ENCODE measurements at places on chromosomes 13 and 19.

DNA sequence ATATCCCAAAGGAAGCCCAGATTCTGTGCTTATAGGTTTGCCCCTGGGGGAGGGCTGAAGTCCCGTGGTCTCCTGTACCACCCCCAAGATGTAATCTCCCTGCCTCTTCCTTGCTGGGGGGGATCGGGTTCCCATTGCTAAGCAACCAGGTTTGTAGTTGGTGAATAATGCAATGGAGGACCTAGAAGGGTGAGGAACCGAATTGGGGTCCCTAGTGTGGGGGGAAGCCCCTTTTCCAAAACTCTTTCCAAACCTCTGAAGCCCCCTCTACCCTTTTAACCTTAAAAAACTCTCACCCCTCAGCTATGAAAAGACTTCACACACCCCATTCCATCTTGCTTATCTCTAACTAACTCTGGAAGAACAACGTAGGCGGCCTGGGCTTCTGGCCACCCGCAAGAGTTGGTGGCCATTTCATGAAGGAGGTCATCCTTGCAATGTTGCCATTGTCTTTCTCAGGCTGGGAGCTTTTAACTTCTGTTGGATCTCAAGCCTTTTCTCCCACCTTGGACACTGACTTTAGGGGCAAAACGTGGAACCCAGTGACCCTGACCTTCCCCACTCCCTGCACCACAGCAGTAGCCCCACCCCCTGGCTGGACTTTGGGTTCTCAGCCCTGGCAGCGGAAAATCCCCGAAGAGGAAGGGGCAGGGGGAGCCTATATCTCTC lies 661 bp downstream of the PALM3 start:
- no peaks in the 10 kb centered on the region for H3K36me3 ChIP-seq
- H3K27ac ChIP-seq = no peak overlapping the region
- peaks cover 55% of the 10 kb centered on the region for H3K27me3 ChIP-seq
- no peak for ATAC-seq
- no peak overlapping the region for H3K4me3 ChIP-seq

DNA sequence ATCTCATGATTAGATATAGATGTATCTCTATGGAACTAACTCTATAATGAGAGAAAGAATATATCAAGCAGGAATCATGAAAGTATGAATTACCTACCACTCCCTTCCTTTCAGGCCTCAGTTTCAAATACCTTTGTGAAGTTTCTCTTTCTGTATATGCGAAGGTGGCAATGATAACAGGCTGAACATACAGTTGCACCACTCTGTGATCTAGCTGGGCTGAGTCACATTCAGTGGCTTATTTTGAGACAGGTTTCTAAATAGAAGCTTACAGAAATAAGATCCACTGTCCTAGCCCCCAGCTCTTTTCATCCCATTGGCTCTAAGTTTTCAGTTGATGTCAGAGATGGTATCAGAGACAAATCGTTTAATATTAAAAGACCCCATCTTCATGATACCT lies 662.0 kb downstream of the SLITRK1 start:
- no peaks in the 10 kb centered on the region for H3K4me1 ChIP-seq
- ATAC-seq = no peak
- H3K4me3 ChIP-seq = no peak overlapping the region
- H3K27ac ChIP-seq = no peak overlapping the region

- H3K27ac ChIP-seq = no peak overlapping the region
- H3K27me3 ChIP-seq = no peaks in the 10 kb centered on the region
- no peaks in the 10 kb centered on the region for H3K36me3 ChIP-seq
- H3K4me1 ChIP-seq = no peaks in the 10 kb centered on the region
Measured at GRCh38 chr13:59750860-59751259, 412.9 kb downstream of the DIAPH3 start.

- no peaks in the 10 kb centered on the region for H3K27me3 ChIP-seq
- peaks cover 12% of the 10 kb centered on the region for H3K4me1 ChIP-seq
- peak overlapping the region; percentile 36 for H3K27ac ChIP-seq
- no peak for ATAC-seq
Measured at GRCh38 chr13:100235311-100235901, 146.5 kb downstream of the PCCA start.

DNA sequence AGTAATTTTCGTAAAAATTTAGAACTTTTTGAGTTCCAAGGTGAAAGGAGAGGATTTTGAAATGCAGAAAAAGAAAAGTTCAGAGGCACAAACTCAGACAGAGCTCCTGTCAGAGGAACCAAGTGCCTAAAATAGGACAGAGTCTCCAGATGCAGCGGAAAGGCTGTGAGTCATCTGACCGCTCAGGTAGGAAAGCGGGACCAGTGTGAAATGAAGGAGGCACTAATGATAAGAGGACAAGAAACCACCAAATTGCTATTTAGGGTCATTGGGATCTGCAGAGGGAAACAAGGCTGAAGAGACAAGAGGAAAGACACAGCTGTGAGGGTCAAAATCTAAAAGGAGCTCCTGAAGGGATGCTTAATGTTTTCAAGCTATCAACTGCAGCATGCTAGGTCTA lies 34.9 kb downstream of the IRS2 start:
- H3K27ac ChIP-seq = no peak overlapping the region
- ATAC-seq = no peak
- no peak overlapping the region for H3K4me3 ChIP-seq
- no peaks in the 10 kb centered on the region for H3K4me1 ChIP-seq
- peaks cover 21% of the 10 kb centered on the region for H3K36me3 ChIP-seq

GRCh38 chr13:99540530-99540929 lies 39.3 kb downstream of the TM9SF2 start:
- H3K4me3 ChIP-seq = no peak overlapping the region
- H3K4me1 ChIP-seq = peaks cover 32% of the 10 kb centered on the region
- H3K27me3 ChIP-seq = no peaks in the 10 kb centered on the region
- peaks cover 46% of the 10 kb centered on the region for H3K36me3 ChIP-seq
- H3K27ac ChIP-seq = peak overlapping the region; percentile 68

DNA sequence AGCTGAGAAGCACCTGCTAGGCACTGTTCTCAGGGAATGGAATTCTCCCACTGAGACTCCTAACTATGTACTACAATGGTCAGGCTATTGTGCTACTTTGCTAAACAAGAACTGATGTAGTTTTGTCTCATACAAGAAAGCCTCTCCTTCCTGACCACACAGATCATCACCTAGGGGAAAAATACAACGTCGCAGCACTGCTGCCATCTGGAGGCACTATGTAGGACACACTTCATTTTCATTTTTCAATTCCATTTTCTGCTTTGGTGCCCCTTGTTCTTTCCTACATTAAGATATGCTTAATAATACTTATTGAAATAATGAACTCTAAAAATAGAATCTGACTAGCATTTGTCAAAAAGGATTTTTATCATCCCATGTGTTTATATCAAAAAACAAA lies 21.1 kb downstream of the PROSER1 start:
- no peak overlapping the region for H3K4me3 ChIP-seq
- no peaks in the 10 kb centered on the region for H3K27me3 ChIP-seq
- peaks cover 61% of the 10 kb centered on the region for H3K36me3 ChIP-seq
- H3K4me1 ChIP-seq = no peaks in the 10 kb centered on the region

- peaks cover 37% of the 10 kb centered on the region for H3K36me3 ChIP-seq
- H3K27me3 ChIP-seq = no peaks in the 10 kb centered on the region
- H3K27ac ChIP-seq = peak overlapping the region; percentile 91
- no peak for ATAC-seq
Measured at GRCh38 chr19:39413272-39413910, 922 bp downstream of the PLEKHG2 start.

DNA sequence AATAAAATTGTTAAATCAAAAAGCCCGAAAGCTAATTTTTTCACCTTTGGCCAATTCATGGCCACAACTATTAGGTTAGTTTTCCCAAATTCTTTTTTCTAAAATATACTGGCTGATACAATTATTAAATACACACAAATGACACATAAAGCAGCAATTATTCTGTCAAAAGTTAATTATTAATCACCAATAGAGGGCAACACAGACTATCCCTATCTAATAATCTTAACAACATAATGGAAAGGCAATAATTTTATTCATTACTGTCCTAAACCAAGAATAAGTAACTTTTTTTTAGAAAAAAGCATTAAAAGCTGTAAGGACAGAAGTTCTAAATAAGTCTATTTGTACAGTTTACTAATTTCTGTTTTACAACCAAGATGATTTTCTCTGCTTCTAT lies 51.7 kb downstream of the KATNAL1 start:
- peaks cover 11% of the 10 kb centered on the region for H3K36me3 ChIP-seq
- H3K4me3 ChIP-seq = no peak overlapping the region
- peaks cover 13% of the 10 kb centered on the region for H3K4me1 ChIP-seq
- H3K27ac ChIP-seq = no peak overlapping the region

DNA sequence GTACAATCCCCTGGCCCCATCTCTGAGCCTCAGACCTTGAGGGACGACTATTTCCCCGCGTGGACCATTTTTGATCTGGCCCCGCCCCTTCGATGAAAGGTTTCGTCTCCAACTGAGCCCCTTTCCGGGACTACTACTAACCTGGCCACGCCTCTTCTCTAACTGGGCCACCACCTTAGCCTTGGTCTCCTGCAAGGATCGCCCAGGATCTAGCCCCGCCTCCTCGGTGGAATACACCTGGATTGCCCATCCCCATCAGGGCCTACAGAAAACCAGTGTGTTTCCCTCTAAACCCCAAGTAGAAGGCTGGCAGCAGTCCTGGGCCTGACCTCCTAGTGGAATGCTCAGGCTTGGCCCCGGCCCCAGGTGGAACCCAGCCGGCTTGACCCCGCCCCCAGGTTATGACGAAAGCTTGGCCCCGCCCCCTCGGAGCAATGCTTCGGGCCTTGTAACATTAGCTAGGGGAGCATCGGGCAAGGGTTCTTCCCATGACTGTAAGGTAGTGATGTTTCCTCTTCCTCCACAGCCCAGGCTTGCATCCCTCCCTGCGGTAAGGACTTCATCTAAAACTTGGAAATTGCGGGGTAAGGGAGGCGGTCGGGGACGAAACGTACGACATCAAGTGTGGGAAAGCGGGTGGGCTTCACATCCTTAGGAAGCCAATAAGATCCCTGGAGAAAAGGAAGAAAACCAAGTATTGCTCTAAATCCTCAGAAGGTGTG lies 9.1 kb downstream of the SPACA6 start:
- peaks cover 39% of the 10 kb centered on the region for H3K4me1 ChIP-seq
- ATAC-seq = no peak
- H3K27me3 ChIP-seq = peaks cover 34% of the 10 kb centered on the region
- H3K27ac ChIP-seq = no peak overlapping the region
- H3K4me3 ChIP-seq = peak overlapping the region; percentile 88
- H3K36me3 ChIP-seq = peaks cover 21% of the 10 kb centered on the region

All from stimulated activated memory B cell treated with anti-CD40 and anti-IgM and Interleukin-4, amounts not matched to agents 10 μg/mL and 1 μg/mL and 100 μg/mL, for 72 hours (primary cell).